ENCODE measurements at places on chromosomes 11 and 22. TPM values are rescaled to one million over a fixed set of nuclear protein-coding genes. Genes with fewer than 3 reads are reported as not detected.

TEX12 gene
- total RNA-seq: 0.34 TPM

LRRC75B gene
- 0.56 TPM for total RNA-seq

ST13 gene
- 297 TPM for total RNA-seq

F2 gene
- total RNA-seq: not detected

DNA sequence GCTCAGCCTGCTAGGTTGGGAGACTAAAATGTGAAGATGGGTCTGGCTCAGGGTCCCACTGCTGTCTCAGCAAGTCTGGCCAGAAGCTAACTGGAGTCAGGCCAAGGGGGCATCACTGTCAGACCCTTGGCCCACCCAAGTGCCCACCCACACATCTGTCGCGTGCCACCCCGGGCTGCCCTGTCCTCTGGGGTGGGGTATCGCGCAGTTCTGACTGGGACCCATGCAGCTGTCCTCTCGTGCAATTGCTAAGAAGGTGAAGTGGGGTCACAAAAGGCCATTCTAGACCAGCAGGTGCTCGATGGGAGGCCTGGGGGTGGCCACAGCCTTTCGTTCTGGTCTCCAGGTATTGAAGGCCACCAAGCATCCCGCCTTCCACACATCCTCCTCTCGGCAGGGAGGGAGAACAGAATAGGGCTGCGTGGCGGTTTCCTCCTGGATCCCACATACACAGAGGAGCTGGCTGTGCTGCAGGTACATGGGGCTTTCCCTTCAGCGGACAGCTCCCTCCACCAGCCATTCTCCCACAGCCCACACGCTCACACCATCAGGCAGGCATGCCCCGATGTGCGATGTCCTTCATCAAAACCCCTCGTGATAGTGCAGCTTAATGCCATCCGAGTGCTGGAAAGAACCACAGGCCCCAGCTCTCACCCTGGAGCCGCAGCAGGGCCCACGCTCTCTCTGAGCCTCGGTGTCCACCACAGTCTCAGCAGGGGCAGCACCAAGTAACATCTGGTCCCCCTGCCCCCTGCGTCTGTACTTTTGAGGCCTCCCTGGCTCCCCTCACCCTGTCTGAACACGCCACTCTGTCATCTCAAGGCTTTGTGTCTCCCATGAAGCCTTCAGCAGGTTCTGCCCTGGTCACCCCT is 37.6 kb downstream of the SHANK2 start:
- no peak overlapping the region for H3K4me3 ChIP-seq
- no peak overlapping the region for H3K27ac ChIP-seq
- DNase-seq: no peak

- no peak overlapping the region for H3K27ac ChIP-seq
- no peak for DNase-seq
- no peaks in the 10 kb centered on the region for H3K27me3 ChIP-seq
- no peak overlapping the region for H3K4me3 ChIP-seq
- H3K36me3 ChIP-seq: no peaks in the 10 kb centered on the region
Observed at GRCh38 chr11:92443199-92443598, 218.6 kb downstream of the FAT3 start.

DNA sequence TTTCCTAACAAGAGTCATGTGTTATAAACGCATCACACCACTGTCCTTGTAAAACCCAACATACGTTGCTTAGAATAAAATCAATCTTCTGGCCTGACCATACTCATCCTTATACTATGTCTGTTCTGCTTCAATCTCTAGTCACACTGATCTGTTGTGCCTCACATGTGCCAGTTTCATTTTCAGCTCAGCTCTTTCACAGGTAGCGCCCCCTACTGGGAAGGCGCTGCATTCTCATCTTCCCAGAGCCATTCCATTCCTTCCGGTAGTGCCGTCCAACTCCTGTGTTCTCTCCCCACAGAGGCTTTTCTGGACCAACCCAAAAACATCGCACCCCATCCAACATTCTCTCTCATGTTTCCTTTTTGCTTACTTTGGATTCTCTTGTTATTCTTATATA is 22.2 kb downstream of the CASP5 start:
- no peak overlapping the region for H3K4me3 ChIP-seq
- no peaks in the 10 kb centered on the region for H3K27me3 ChIP-seq
- peaks cover 5% of the 10 kb centered on the region for H3K4me1 ChIP-seq
- H3K36me3 ChIP-seq: no peaks in the 10 kb centered on the region

DNA sequence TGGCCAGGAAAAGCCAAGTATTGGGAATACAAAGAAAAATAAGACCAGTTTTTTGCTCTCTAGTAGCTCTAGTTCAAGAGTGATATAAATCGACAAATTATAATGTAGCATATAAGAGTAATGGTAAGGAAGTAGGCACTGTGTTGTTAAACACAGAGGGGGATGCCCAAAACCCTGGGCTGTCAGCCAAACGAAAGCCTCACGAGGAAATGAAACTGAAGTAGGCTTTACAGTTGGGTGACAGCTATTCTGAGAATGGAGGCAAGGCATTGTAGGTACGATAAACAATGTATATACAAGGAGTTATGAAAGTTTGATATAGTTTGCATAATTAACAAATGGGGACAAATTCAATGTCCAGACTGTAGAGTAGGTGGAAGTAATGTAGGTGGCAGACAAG is 176.4 kb downstream of the FAM181B start:
- no peaks in the 10 kb centered on the region for H3K36me3 ChIP-seq
- no peak for DNase-seq
- peaks cover 3% of the 10 kb centered on the region for H3K27me3 ChIP-seq
- H3K4me1 ChIP-seq: no peaks in the 10 kb centered on the region
- no peak overlapping the region for H3K27ac ChIP-seq
- H3K4me3 ChIP-seq: no peak overlapping the region

- no peak for DNase-seq
- H3K4me3 ChIP-seq: no peak overlapping the region
- H3K27ac ChIP-seq: no peak overlapping the region
- no peaks in the 10 kb centered on the region for H3K4me1 ChIP-seq
- no peaks in the 10 kb centered on the region for H3K36me3 ChIP-seq
- peaks cover 2% of the 10 kb centered on the region for H3K27me3 ChIP-seq
Observed at GRCh38 chr11:32137263-32137662, 46.4 kb downstream of the RCN1 start.

GRCh38 chr11:93089474-93090102 is 108.2 kb downstream of the SLC36A4 start:
- H3K4me1 ChIP-seq: no peaks in the 10 kb centered on the region
- H3K4me3 ChIP-seq: no peak overlapping the region
- H3K27me3 ChIP-seq: peaks cover 4% of the 10 kb centered on the region
- no peaks in the 10 kb centered on the region for H3K36me3 ChIP-seq
- DNase-seq: peak; percentile 6

DNA sequence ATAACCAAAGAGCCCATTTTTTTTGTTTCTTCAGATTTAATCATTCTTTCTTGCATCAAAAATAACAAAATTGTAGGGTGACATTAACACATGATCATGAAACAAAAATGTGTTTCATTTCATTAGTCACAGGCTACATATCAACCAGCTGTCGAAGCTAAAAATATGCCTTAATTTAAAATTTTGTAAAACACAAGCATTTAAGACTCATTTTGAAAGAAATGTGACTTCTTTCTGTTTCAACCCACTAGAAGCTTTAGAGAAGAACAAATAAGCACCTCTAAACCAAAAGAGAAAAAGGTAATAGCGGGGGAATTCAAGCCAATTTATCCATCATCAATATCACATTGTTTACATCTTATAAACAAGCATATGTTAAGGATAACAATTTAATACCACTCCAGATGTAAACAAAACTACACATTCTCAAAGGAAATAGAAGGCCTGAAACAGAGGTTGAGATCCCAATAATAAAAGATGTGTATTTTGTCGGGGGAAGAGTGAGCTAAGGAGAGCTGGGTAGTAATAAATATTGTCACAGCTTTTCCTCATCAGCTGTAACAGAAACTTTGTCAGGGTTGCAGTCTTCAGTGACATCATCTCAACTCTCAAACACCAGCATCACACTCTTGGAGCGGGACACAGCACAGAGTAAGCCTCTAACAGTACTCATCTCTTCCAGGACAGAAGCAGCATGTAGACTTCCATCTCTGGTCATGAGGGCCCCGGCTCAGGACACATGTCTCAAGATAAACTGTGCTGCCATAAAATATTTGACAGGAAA is 42.0 kb downstream of the ALG9 start:
- peaks cover 20% of the 10 kb centered on the region for H3K4me1 ChIP-seq
- H3K4me3 ChIP-seq: no peak overlapping the region
- H3K36me3 ChIP-seq: peaks cover 27% of the 10 kb centered on the region
- DNase-seq: peak; percentile 8
- H3K27me3 ChIP-seq: no peaks in the 10 kb centered on the region
- H3K27ac ChIP-seq: peak overlapping the region; percentile 21

GRCh38 chr11:74322667-74323066 is 11.2 kb upstream of the P4HA3 start:
- H3K4me3 ChIP-seq: no peak overlapping the region
- H3K4me1 ChIP-seq: no peaks in the 10 kb centered on the region
- DNase-seq: no peak
- no peaks in the 10 kb centered on the region for H3K27me3 ChIP-seq

- H3K36me3 ChIP-seq: no peaks in the 10 kb centered on the region
- no peak for DNase-seq
- no peak overlapping the region for H3K4me3 ChIP-seq
- H3K4me1 ChIP-seq: peaks cover 12% of the 10 kb centered on the region
Observed at GRCh38 chr22:17264321-17265052, 45.3 kb upstream of the ADA2 start.

GRCh38 chr11:15807827-15808226 is 548.5 kb downstream of the SOX6 start:
- no peaks in the 10 kb centered on the region for H3K4me1 ChIP-seq
- no peaks in the 10 kb centered on the region for H3K36me3 ChIP-seq
- no peaks in the 10 kb centered on the region for H3K27me3 ChIP-seq

GRCh38 chr11:95443386-95443785 is 212.4 kb upstream of the SESN3 start:
- DNase-seq: peak; percentile 37
- peaks cover 9% of the 10 kb centered on the region for H3K4me1 ChIP-seq
- no peak overlapping the region for H3K27ac ChIP-seq
- H3K4me3 ChIP-seq: no peak overlapping the region
- no peaks in the 10 kb centered on the region for H3K27me3 ChIP-seq
- no peaks in the 10 kb centered on the region for H3K36me3 ChIP-seq

GRCh38 chr11:28339488-28339887 is 231.3 kb downstream of the METTL15 start:
- no peaks in the 10 kb centered on the region for H3K4me1 ChIP-seq
- peaks cover 6% of the 10 kb centered on the region for H3K36me3 ChIP-seq
- no peak overlapping the region for H3K4me3 ChIP-seq
- no peak overlapping the region for H3K27ac ChIP-seq
- DNase-seq: no peak
- H3K27me3 ChIP-seq: no peaks in the 10 kb centered on the region

GRCh38 chr22:24337894-24338645 is 67.4 kb downstream of the SPECC1L start:
- H3K27ac ChIP-seq: no peak overlapping the region
- H3K36me3 ChIP-seq: peaks cover 34% of the 10 kb centered on the region
- H3K4me3 ChIP-seq: no peak overlapping the region
- H3K27me3 ChIP-seq: no peaks in the 10 kb centered on the region

DNA sequence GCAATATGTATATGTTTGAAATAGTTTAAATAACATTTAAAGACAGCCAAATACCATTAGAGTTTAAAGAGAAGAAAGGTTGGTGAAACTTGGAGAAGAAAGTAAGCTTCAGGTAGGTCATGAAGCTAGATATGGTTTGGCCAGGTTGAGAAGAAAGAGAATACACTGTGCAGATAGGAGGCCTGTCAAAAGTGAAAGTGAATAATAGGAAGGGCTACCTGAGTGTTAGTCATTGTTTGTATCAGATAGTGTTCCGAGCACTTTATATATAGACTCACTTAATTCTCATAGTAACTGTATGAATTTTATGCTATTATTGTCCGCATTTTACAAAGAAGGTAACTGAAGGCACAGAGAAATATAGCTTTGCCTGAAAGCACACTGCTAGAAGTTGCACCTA is 56.9 kb downstream of the USP47 start:
- no peak overlapping the region for H3K4me3 ChIP-seq
- no peak overlapping the region for H3K27ac ChIP-seq
- peaks cover 16% of the 10 kb centered on the region for H3K36me3 ChIP-seq
- DNase-seq: no peak
- H3K27me3 ChIP-seq: no peaks in the 10 kb centered on the region
- H3K4me1 ChIP-seq: peaks cover 4% of the 10 kb centered on the region

DNA sequence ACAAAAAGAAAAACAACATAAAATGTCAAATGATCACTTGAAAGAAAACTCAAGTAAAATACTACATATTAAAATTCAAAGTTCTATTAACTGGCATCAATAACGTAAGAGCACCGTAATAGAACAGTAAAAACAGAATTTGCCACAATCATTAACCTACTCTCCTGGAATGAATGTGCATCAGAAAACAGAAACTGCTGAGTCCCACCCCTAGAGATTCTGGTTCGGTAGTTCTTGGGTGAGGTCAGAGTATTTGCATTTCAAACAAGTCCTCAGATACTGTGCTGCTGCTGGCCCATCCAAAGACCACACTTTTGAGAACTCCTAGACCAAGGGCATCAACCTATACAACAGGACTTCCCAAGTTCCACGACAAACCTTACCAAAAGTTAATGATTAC is 23.5 kb downstream of the PITPNB start:
- peaks cover 64% of the 10 kb centered on the region for H3K36me3 ChIP-seq
- no peaks in the 10 kb centered on the region for H3K27me3 ChIP-seq
- no peak overlapping the region for H3K4me3 ChIP-seq

DNA sequence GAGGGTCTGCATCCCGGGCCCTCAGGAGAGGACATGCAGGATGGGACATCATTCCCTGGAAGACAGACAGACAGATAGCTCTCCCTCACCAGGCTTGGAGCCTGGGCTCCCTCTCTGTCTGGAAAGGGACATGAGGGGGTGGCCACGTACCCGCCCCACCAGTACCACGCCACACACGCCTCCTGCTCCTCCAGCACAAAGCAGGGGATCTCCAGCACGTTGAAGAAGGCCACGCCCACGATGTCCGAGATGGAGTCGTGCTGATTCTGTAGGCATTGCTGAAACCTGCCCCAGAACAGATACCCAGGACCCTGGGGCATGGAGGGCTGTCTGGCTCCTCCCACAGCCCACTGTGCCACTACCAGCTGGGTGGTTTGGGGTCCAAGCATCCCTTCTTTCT is 2.2 kb downstream of the PLA2G3 start:
- H3K4me1 ChIP-seq: no peaks in the 10 kb centered on the region
- H3K36me3 ChIP-seq: no peaks in the 10 kb centered on the region
- DNase-seq: no peak
- no peaks in the 10 kb centered on the region for H3K27me3 ChIP-seq
- H3K27ac ChIP-seq: no peak overlapping the region

GRCh38 chr11:113457784-113458183 is 17.4 kb downstream of the DRD2 start:
- DNase-seq: no peak
- peaks cover 4% of the 10 kb centered on the region for H3K27me3 ChIP-seq
- H3K27ac ChIP-seq: no peak overlapping the region
- no peak overlapping the region for H3K4me3 ChIP-seq

- no peak overlapping the region for H3K4me3 ChIP-seq
- H3K27ac ChIP-seq: no peak overlapping the region
- H3K27me3 ChIP-seq: peaks cover 22% of the 10 kb centered on the region
- H3K36me3 ChIP-seq: no peaks in the 10 kb centered on the region
Observed at GRCh38 chr11:94751786-94752185, 16.4 kb upstream of the AMOTL1 start.

GRCh38 chr11:70497536-70498075 is 99.3 kb downstream of the CTTN start:
- no peak overlapping the region for H3K27ac ChIP-seq
- no peaks in the 10 kb centered on the region for H3K36me3 ChIP-seq
- H3K27me3 ChIP-seq: no peaks in the 10 kb centered on the region
- DNase-seq: no peak
- no peaks in the 10 kb centered on the region for H3K4me1 ChIP-seq
- no peak overlapping the region for H3K4me3 ChIP-seq

- H3K27ac ChIP-seq: no peak overlapping the region
Observed at GRCh38 chr11:76455331-76455730, 10.5 kb downstream of the EMSY start.

- peaks cover 15% of the 10 kb centered on the region for H3K4me1 ChIP-seq
- no peaks in the 10 kb centered on the region for H3K27me3 ChIP-seq
- H3K27ac ChIP-seq: no peak overlapping the region
- DNase-seq: no peak
- peak overlapping the region; percentile 20 for H3K4me3 ChIP-seq
Observed at GRCh38 chr22:23859201-23859600, 1.5 kb downstream of the SLC2A11 start.
